NCI-H774 (cell line): ENCODE measurements at places on chromosomes 13 and 19.

DNA sequence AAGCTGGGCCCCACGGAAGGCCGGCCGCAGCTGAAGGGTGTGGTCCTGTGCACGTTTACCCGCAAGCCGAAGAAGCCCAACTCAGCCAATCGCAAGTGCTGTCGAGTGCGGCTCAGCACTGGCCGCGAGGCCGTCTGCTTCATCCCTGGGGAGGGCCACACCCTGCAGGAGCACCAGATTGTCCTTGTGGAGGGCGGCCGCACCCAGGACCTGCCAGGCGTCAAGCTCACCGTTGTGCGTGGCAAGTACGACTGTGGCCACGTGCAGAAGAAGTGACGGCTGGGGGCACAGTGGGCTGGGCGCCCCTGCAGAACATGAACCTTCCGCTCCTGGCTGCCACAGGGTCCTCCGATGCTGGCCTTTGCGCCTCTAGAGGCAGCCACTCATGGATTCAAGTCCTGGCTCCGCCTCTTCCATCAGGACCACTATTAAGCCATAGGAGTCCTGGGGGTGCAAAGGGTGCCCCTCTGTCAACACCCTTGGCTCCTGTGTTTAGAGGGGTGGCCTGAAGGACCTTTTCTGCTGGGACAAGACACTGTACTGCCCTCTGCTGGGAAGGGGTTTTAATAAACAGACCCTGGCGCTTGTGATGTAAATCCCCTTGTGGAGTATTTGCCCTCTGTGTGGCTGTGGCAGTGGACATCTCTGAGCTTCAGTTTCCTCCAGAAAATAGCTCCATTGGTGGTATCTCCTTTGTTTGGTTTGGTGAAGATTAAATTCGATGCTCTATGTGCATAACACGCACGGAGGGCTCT lies 1.9 kb downstream of the MRPS12 start:
- DNase-seq, result no peak

GRCh38 chr13:80058626-80059025 lies 282.3 kb downstream of the SPRY2 start:
- no peak for DNase-seq

DNA sequence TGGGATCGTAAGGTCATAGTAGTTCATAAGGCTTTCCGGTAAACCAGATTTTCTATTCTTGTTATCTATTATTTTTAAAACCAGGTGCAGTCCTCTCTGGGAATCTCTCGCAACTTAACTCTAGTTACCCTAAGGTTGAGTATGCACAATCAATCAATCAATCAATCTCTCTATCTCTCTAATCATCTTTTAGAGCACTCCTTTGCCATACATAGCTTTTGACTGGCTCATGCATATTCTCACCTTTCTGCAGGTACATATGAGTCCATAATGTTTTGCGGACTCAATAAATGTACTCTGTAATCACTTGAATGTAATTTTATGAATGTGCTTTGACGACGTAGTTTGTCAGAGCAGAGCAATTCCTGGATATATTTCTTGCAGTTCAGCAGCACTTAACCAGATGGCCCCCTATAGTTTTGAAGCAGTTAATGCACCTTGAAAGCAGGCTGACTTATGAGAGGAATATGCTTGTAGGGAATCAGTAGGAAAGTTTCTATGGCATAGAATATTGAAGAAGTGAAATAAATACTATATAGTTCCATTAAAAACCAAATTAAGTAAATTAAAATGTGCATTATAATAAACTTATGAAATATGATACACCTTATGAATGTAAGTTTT lies 524.7 kb downstream of the GPC5 start:
- no peak for DNase-seq

- DNase-seq, result peak; percentile 30
Measured at GRCh38 chr13:84430446-84430845, 548.2 kb upstream of the SLITRK1 start.

- peak; percentile 92 for DNase-seq
Measured at GRCh38 chr19:52527134-52527955, at the start of gene ZNF808. ZNF808 (plus strand) TSS chr19:52527668; CDS start chr19:52543285, 15,617 bp downstream.

GRCh38 chr19:19402656-19403372 lies 2.7 kb upstream of the GATAD2A start:
- no peak for DNase-seq

- DNase-seq, result no peak
Measured at GRCh38 chr19:39265321-39265916, 2.8 kb upstream of the IFNL2 start.

- DNase-seq, result no peak
Measured at GRCh38 chr13:21719463-21719862, 48.6 kb downstream of the FGF9 start.

DNA sequence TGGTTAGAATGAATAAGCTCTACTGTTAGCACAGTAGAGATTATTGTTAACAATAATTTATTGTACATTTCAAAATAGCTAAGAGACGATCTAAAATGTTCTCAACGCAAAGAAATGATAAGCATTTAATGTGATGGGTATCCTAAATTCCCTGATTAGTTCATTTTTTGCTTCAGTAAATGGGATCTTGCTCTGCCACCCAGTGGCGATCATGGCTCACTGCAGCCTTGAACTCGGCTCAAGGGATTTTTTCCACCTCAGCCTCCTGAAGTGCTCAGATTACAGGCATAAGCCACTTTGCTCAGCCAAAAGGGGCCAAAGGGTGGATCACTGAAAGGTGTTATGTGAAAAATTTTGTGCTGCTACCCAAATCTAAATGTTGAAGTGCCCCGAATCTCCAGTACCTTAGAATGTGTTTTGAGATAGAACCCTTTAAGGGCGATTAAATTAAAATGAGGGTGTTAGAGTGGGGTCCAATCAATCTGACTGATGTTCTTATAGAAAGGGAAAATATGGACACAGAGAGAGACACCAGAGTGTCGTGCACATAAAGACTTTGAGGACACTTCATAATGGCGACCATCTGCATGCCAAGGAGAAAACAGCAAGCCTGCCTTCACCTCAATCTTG lies 31.5 kb upstream of the ZNF766 start:
- peak; percentile 22 for DNase-seq

DNA sequence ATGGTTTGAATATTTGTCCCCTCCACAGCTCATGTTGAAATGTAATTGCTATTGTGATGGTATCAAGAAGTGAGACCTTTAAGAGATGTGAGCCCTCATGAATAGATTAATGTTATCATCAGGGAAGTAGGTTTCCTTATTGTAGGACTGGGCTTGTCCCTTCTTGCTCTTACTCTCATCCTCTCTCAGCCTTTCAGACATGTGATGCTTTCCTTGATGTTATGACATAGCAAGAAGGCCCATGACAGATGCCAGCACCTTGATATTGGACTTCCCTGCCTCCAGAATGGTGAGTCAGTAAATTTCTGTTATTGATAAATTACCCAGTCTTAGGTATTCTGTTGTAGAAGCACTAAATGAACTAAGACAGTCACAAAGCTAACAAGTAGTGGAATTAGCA lies 5.7 kb upstream of the ZMYM2 start:
- no peak for DNase-seq

DNA sequence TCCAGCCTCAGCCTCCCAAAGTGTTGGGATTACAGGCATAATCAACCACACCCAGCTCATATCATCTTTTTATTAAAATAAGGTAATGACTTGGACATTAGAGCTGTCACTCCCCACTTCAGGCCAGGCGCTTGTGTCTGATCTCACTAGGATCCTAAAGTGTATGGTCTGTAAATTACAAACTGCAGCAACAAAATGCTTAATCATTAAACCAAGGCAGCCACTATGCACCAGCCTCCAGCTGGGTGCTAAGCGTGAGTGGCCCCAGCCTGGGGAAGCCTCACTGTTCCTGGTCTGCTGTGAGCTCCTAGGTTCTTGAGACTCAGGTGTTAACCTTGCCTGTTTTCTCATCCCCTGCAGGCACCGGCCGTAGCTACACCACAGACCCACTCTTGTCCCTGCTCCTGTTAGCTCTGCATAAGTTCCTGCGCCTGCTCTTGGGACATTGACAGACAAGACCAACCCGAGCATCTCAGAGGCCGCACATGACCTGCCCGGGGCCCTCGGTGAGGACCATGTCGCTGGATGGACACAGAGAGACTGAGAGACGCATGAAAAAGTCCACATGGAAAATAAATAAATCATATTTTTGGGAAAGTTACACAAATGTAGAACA lies 37.8 kb downstream of the VSTM2B start:
- DNase-seq, result no peak

GRCh38 chr13:82717249-82717648 lies 1165.0 kb downstream of the SLITRK1 start:
- no peak for DNase-seq

GRCh38 chr19:3116621-3117020 lies 19.2 kb upstream of the GNA15 start:
- DNase-seq, result no peak

- DNase-seq, result no peak
Measured at GRCh38 chr19:42323852-42324654, 1.4 kb upstream of the MEGF8 start.

DNA sequence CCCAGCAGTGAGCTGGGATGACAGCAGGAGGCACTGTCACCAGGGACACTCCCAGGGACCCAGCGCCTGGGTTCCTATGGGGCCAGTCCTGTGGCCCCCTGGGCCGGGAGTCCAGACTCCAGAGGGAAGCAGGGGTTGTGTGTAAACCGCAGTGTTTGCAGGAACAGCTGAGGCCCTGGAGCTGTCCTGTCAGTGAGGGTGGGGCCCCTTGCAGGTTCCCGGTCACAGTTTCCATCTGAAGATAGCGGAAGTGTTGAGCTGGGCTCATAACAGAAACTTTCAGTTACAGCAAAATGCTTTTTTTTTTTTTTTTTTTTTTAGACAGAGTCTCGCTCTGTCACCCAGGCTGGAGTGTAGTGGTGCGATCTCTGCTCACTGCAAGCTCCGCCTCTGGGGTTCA lies 17.7 kb upstream of the CSNK1G2 start:
- DNase-seq, result no peak

DNA sequence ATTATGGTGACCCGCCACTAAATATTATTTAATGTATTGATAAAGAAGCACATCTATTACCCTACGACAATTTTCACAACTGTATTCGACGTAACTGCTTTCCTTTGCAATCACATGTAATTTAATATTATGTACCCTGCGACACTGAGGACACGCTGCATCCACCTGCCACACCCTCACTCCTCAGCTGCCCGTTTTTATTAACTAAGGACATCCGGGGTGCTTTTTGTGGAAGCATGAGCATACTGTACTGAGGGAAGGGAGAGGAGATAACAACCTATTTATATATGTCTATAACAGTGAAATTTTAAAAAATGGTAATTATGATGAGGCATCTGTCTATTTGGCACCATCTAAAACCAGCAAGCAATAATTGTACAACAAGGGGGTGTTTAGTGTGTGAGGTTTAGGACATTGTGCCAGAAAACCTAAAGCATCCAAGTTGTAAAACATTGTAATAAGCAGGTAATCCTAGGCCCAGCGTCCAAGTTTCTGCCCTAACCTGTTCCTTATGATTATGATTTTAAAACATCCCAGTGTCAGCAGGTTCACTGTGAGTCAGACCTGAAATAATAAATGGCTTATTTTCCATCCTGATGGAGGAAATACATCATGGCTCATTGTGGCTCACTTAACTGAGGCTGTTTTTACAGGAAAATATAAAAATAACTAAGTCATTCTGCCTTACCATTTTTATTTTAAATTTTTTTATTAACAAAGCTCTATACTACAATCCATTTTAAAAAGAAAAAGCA lies 56.3 kb downstream of the FOXO1 start:
- DNase-seq, result no peak

- no peak for DNase-seq
Measured at GRCh38 chr19:49014123-49014869, 2.6 kb downstream of the LHB start.

DNA sequence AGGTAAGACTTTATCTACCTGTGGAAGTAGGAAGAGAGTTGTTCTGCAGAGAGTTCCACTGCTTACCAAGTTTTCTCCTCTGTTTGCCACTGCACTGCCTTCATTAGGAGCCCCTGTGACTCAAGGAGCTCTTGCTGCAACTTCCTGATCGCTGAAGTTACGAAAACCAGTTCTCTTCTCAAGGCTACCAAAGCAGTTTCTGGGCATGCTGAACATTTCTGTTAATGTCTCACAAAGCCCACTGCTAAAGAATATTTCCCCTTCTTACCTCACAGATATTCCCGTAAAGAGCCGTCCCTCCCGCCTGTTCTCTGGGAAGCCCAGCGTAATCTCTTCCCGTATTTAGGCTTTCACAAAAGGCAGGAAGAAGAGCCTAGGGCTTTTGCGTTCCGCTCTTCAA lies 82.6 kb upstream of the OXGR1 start:
- DNase-seq, result no peak

GRCh38 chr19:45613926-45614725 lies 12.1 kb upstream of the GPR4 start:
- DNase-seq, result no peak

- no peak for DNase-seq
Measured at GRCh38 chr13:24097667-24098066, 62.9 kb upstream of the SPATA13 start.

DNA sequence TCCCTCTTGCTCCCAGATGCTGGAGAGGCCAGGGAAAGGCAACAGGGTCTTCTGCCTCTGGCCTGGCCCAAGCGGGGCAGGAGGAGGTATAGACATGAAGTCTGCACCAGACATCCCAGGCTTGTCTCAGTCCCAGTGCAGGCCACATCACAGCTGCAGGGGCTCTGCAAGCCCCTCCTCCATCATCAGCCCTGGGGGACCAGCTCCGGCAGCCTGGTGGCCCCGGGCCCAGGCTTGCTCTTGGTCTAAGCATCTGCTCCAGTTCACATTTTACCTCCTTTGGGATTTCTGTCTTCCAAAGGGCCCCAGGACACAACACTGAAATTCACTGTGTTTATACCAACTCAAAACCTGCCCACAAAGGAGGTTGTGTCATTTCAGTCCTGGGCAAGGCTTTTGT lies 359.4 kb downstream of the ZNF536 start:
- DNase-seq, result no peak

GRCh38 chr13:43669964-43670363 lies 116.8 kb downstream of the ENOX1 start:
- DNase-seq, result no peak

GRCh38 chr19:411723-412355 lies 2.9 kb upstream of the C2CD4C start:
- DNase-seq, result no peak

DNA sequence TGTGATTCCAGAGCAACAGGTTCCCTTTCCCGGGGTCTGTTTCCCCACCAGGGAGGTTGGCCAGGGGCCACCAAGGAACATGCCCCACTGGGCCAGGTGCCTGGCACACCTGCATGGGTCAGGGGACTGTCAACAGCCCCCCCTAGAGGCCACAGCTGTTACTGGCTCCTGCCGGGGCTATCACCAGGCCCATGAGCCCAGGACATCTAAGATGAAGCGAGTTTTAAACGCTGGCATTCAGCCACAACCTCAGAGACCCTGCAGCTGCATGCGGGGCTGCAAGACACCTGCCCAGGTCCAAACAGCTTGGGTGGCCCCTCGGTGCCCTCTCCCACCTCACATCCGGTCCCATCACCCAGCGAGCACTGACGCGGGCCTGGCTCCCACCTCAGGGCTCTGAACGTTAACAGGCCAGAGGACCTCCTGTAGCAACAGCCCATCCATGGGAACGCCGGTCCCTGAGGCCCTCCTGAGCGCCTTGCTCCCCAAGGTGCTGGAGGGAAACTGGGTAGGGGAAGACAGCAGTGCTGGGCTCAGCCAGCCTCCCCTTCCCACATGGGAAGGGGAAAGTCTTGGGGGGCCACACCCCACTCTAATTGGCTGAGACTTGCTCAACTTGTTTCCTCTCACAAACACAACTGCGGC lies 12.0 kb downstream of the KHSRP start:
- peak; percentile 11 for DNase-seq

- peak; percentile 69 for DNase-seq
Measured at GRCh38 chr19:11657307-11657706, 60.0 kb downstream of the ZNF627 start.

GRCh38 chr19:15780610-15781418 lies 6.6 kb upstream of the OR10H5 start:
- DNase-seq, result no peak
